ENCODE measurements at places on chromosomes 2 and 18.

DNA sequence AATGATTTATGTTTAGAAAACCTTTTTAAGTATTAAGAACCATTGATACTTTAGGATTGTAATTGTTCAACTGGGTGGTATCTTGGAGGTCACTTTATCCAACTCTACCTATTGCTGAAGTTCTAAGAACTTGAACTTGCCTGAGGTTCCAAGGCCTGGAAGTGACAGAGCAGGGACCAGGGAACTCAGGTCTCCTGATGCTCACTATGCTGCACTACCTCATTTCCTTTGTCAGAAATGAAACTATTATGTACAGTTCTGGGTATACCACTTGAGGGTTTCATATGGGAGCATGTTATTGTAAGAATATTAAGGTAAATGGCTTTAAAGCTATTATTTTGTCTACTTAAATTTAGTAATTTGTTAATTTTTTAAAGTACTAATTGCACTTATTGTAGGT, 3.0 kb downstream of the MBD5 start:
- DNase-seq = no peak

DNA sequence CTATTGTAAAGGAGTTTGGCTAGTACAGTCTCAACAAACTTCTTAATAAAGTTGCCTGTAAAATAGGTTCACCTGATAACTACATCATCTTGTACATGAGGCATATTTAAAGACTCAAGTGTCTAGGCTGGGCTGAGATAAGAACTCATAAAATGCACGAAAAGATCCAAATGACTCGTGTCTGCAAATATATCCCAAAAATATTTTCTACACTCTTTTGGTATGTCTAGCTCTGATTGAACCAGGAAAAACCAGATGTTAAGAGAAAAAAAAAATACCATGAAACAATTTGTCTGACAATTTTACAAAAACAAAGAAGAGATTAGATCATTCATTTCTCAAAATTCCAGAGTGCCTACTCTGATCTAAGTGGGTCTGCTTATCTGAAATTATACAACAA, 166.9 kb upstream of the OSR1 start:
- no peak for DNase-seq

DNA sequence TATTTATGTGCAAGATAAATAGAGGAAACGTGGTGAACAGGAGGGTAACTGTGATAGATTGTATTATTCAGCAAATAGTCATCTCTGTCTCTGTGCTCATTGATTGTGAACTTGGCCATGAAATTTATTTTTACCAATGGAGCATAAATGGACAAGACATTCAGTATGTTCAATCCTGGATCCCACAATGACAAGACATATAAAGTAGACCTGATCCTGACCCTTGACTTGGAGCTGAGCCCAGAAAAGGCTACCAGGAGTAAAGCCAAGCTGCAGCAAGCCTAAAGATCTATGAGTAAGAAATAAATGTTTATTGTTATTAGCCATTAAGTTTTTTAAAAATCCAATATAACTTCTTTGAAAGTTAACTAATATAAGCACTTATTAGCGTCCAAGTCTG, 531.2 kb downstream of the PIK3C3 start:
- no peak for DNase-seq

GRCh38 chr2:113257516-113258264, 21.0 kb downstream of the PAX8 start:
- no peak for DNase-seq

- no peak for DNase-seq
Observed at GRCh38 chr2:184517402-184517801, 80.9 kb upstream of the ZNF804A start.

DNA sequence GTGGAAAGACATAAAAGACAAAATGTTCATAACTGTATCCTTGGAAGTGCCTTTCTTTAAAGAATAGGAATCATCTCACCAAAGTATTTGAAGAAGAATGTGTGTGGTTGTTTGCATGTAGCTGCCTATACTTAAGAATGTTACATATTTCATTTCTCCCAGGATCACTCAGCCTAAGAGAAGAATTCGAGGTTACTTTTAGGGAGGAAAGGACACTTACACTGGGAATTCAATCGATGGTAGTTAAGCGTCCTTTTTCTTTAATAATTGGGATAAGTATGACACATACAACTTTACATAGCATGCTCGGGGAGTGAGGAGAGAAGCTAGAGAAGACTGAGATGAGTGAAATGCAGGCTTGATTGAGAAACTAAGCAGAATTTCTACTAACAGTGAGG, 22.0 kb upstream of the CYP1B1 start:
- no peak for DNase-seq

- DNase-seq = no peak
Observed at GRCh38 chr2:2730301-2730833, 399.3 kb upstream of the MYT1L start.

DNA sequence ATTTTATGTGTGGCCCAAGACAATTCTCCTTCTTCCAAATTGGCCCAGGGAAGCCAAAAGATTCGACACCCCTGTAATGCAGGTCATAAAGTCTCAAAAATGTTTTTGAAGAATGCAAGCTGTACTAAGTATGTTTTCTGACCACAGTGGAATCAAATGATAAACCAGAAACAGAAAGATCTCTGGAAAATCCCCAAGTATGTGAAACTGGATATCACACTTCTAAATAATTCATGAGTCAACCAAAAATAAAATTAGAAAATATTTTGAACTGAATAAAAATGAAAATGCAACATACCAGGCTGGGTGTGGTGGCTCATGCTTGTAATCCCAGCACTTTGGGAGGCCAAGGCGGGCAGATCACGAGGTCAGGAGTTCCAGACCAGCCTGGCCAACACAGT, 34.1 kb upstream of the UBE2F start:
- DNase-seq = no peak

DNA sequence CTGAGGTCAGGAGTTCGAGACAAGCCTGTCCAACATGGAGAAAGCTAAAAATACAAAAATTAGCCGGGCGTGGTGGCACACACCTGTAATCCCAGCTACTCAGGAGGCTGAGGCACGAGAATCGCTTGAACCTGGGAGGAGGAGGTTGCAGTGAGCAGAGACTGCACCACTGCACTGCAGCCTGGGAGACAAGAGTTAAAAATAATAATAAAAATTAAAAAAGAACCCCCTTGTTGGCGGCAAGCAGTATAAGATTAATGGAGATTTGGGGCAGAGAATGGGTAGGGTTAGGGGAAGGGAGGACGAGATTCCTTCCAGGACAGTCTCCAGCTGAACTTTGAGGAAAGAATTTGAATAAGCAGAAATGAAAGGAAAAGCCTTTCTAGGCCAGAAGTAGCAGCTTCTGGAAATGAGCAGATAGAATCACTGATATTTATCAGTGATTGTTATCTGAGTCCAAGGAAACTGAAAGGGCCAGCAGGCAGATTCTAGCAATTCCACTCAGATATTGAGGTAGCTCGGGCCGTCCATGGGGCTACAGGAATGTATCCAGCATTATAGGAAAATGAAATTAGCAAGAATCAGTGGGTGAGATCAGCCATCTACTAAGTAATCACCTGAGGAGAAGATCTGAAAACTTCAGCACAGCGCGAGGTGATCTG, 7.0 kb upstream of the MYCN start:
- no peak for DNase-seq

DNA sequence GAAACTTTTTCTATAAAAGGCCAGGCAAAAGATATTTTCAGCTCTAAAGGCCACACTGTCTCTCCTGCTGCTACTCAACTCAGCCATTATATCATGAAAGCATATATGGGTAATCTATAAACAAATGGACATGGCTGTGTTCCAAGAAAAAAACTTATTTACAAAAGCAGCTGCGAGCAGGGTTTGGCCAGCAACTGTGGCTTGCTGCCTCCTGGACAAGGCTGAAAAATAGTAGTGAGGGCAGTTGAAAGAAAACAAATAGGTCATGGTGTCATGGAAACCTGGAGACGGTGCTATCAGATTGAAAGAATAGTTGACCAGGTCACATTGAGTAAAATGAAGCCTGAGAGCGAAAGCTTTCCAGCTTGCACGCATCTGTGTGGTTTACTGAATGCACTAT, 89.2 kb upstream of the LRATD1 start:
- DNase-seq = no peak

DNA sequence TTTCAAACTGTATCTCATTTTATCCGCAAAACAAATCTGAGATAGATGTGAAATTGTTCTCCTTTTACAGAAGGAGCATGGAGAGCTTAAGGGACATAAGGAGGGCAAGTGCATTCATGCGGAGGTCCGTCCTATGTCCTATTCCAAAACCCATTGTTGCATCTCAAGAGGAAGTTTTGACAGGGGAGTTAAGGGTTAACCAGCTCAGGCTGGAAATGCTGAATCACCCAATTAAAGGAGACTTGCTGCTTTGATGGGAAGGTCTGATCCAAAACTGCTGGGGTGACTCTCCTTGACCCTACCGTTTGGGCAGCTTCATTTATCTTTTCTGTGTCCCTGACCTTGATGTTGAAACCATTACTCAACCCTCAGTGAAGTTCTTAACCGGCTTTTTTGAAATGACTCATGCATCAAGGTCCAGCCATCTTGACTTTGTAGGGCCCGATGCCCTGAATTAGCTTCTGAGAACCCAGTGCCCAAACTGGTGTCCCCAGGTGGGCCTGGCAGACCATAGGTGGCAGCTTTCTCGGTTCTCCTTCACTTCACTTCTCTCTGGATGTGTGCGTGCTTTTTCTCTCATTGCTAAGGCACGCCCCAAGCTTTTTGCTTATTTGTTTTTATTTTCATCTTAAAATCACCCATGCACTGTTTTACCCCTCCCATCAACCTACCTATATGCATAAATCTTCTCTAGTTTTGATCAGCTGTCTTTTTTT, 15.9 kb upstream of the TXNDC2 start:
- no peak for DNase-seq

DNA sequence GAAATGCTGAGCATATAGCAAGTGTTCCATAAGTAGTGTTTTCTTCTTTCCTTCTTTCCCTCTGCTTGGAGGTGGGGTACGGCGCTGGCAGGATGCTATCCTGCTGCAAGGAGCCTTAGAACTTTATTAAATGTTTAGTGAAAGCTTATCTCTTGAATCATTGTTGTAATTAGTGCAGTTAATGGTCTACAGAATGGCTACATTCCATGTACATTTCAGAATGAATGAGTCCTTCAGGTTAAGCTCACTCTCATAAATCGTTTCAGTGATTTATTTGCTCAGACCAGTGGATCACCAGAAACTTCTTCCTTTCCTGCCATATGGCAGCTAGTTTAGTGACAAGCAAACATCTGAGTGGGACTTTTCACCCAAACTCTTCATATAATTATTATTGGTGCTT, 3.3 kb upstream of the YWHAQ start:
- no peak for DNase-seq

DNA sequence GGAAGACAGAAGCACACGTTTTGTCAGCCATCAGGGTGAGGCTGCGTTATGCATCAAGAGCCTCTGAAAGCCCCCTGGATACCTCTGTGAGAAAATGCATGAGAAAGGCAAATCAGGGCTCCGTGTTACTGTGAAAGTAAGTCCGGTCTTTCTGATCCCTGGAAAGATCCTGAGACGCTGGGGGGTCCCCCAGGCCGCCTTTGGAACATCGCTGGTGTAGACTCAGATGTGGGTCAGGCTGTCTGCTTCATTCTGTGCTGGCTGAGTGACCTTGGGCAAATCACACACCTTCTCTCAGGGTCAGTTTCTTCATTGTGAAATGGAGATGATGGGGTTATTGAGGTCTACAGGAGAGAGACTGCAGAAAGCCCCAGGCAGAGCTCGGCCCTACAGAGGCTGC, 42.0 kb upstream of the HS6ST1 start:
- DNase-seq = no peak

DNA sequence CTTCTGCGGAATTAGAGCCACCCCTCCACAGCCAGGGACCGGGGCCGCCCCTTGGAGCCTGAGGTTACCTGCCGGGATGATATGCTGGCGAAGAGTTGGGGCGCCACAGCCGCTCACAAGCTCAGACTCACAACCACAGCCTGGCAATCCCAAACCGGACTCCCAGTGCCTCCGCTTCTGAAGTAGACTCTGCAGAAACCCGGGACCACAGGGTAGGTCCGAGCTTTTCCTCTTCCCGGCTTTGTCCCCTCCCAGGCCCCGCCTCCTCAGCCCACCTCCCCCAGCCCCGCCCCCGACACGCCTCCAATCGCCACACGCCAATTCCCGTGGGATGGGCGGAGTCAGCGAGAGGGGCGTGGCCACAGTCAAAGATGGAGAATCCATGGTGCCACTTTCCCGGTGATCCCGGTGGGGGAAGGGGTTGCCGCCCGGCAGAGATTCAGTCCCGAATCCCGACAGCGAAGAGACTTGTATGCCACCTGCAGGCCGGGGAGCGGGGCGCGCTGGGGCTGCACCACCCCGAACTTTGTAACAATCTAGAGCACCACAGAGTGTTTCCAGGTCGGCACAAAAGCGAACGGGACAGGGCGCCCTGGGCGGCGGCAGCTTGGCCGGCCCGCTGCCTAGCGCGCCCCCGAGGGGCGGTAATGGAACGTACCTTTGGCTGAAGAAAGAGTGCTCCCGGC, at the start of gene IDH1:
TSS of gene IDH1 (minus strand) at position 201 of the 686 bp plus-strand sequence. CDS start 3,520 bp downstream, outside the sequence.
- peak; percentile 96 for DNase-seq

- no peak for DNase-seq
Observed at GRCh38 chr2:238027058-238027457, 33.7 kb upstream of the SCLY start.

GRCh38 chr2:205988274-205988673, 97.7 kb downstream of the INO80D start:
- DNase-seq = no peak

DNA sequence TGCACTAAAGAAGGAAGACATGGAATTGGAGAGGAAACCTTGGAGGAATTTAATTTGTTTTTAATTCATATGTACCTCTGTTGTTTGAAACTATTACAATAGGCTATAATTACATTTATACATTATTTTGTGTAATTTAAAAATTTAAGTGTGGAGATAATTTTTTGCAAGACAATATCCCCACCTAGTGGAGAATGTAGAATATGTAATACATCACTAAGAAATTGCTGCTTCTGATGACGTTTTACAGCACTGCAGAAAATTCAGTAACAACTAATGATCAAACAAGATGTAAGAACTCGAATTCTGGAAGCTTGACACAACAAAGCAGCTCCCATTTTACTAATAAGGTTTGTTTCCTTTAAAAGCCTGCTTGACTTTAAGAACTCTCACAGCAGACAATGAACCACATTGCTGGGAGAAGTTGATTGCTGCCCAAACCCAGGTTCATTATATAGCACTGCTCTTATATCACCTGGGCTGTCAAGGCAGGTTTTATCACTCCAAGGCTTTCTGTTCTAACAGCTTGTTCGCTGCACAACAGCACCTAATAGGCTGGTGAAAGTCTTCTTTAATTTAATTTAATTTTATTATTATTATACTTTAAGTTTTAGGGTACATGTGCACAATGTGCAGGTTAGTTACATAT, 53.4 kb downstream of the THADA start:
- DNase-seq = no peak

- DNase-seq = no peak
Observed at GRCh38 chr2:133838642-133839365, 270.5 kb upstream of the NCKAP5 start.

DNA sequence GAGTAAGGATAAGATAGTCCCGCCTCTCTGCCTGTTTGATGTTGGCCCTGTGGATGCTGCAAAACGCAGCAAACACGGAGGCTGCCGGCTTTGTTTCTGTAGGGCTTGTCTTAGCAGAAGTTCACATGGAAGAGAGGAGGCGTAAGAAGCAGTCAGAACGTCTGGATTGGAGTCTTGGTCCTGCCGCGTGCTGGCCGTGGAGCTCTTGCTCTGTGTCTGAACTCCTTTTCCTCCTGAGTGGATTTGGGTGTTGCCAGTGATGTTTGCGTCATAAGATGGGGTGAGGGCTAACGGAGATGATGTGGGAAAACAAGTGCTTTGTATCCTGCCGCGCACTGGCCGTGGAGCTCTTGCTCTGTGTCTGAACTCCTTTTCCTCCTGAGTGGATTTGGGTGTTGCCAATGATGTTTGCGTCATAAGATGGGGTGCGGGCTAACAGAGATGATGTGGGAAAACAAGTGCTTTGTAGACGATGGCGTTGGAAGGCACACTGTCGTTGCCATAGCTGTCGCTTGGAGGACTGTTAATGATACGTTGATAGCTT, 240.9 kb downstream of the AGAP1 start:
- no peak for DNase-seq
